ENCODE measurements at places on chromosomes 1 and 21. TPM values are rescaled to one million over a fixed set of nuclear protein-coding genes. Genes with fewer than 3 reads are reported as not detected.

The PTAFR gene
- 0.03 TPM for total RNA-seq

The ZNF697 gene
- 14.5 TPM for total RNA-seq

The DCST1 gene
- total RNA-seq, result not detected

The TSNAX gene
- total RNA-seq, result 30.8 TPM

The NKAIN1 gene
- total RNA-seq, result 0.26 TPM

The FCRL2 gene
- total RNA-seq, result not detected

The FMO5 gene
- 1.4 TPM for total RNA-seq

The PDZK1 gene
- total RNA-seq, result 0.33 TPM

The PCP4 gene
- not detected for total RNA-seq

The ATP6V1G3 gene
- not detected for total RNA-seq

The GPX7 gene
- 13.3 TPM for total RNA-seq

The AGBL4 gene
- total RNA-seq, result not detected

The C1orf141 gene
- not detected for total RNA-seq

The ANKRD35 gene
- total RNA-seq, result 1.8 TPM

The F3 gene
- total RNA-seq, result 114 TPM

The SPRR2B gene
- total RNA-seq, result not detected

The RUSC1 gene
- total RNA-seq, result 16.7 TPM

The SPRR2F gene
- not detected for total RNA-seq

The PBX1 gene
- 39.3 TPM for total RNA-seq

The FH gene
- total RNA-seq, result 62.6 TPM

The WASF2 gene
- total RNA-seq, result 42.7 TPM
